ENCODE measurements at places on chromosomes 2 and 18. TPM values are rescaled to one million over a fixed set of nuclear protein-coding genes. Genes with fewer than 3 reads are reported as not detected.
A peak's percentile ranks its signal among the peaks of the same experiment; 100 is the strongest.

DNA sequence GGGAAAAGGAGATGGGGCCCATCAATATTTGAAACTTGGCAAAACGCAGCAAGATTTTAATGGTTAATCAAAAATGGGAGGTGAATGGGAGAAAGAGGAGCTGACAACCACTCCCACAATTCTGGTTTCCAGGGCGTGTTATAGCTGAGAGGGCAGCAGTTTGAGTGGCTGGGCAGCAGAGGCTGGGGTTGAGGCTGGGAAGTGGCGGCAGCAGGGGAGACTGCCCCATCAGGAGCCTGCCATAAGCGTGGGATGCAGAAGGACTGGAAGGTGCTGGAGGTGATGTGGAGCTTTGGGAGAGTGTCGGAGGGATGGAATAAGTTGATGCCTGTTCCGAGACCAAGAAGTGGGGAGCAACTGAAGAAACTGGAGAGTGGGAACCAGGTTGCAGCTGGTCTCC is 48.9 kb upstream of the SH3RF3 start:
- peak; percentile 34 for DNase-seq
- H3K4me1 ChIP-seq = no peaks in the 10 kb centered on the region
- H3K27me3 ChIP-seq = no peaks in the 10 kb centered on the region
- H3K27ac ChIP-seq = no peak overlapping the region
- H3K36me3 ChIP-seq = no peaks in the 10 kb centered on the region
- H3K4me3 ChIP-seq = no peak overlapping the region

DNA sequence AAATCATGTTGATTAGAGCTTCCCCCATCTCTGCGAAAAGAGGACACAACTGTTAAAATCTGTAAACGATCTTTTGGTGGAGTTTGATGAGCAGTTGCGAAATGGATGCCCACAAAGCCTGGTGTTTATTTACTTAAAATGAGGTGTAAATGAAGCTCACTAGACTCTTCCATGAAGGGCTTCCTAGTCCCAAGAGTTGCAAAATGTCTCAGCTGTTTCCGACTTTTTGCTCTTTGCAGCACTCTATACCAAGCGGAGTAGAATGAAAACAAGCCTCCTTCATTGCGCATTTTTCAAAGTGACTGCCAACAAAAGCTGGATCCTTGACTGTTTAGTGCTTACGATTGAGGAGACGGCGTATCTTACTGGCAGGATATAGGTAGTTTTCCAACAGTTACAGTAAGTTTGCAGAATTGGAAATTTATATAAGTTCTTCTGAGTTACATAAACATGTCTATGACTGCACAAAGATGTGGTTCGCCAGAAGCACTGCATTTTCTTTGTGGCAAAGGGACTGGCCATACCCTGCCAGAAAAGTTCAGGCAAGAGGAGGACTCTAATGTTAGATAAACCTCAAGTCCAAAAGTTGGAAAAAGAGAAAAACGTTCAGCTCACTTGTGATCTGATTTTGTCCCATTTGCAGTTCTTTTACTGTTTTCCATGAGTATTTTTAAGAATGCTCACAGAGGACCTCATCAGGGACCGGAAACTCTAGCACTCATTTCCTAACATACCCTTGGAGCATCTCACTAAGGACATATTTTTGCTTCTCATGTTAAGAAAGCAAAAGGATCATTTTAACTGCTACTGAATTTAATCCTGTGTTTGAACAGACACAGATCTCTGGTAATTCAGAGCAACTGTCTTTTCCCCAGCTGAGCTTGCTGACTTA is 42.7 kb downstream of the COLEC12 start:
- H3K4me3 ChIP-seq = peak overlapping the region; percentile 11
- DNase-seq = no peak
- H3K27me3 ChIP-seq = no peaks in the 10 kb centered on the region
- H3K4me1 ChIP-seq = peaks cover 21% of the 10 kb centered on the region

GRCh38 chr2:165621086-165621560 is 151.6 kb downstream of the CSRNP3 start:
- no peak overlapping the region for H3K4me3 ChIP-seq
- H3K4me1 ChIP-seq = no peaks in the 10 kb centered on the region
- no peaks in the 10 kb centered on the region for H3K27me3 ChIP-seq

DNA sequence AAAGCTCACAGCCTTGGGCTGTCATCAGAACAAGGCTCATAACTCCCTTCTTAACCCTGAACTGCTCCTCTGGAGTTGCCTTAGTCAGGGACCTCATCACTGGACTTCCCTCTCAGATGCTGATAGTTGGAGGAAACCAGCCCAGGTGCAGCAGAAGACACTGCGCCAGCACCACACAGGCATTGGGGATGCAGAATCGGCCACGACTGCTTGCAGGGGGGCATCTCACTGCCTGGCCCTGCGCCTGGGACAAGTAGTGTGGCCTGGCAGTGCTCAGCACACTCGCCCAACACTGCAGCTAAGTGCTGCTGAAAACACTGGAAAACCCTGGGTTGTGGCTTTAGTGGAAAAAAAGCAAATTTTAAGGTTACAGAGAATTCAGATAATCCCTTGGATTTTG is 68.7 kb downstream of the NCK2 start:
- no peak overlapping the region for H3K27ac ChIP-seq
- peaks cover 10% of the 10 kb centered on the region for H3K36me3 ChIP-seq
- DNase-seq = no peak
- H3K4me3 ChIP-seq = no peak overlapping the region

DNA sequence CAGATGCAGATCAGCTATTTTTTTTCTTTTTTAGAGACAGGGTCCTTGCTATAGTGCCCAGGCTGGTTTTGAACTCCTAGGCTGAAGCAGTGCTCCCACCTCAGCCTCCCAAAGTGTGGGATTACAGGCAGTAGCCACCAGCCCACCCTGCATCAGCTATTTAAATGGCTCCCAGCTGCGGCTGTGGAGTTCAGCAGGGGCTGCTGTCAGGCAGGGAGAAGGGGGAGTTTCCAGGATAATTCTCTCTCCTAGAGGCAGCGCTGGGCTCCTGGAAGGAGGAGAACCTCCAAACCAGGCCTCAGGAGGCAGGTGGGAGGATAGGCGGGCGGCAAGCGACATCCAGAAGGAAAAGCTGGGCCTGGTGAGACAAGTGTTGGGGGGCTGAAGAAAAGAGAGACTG is 65.7 kb downstream of the ACTR2 start:
- no peak for DNase-seq
- no peaks in the 10 kb centered on the region for H3K27me3 ChIP-seq
- no peaks in the 10 kb centered on the region for H3K4me1 ChIP-seq
- no peak overlapping the region for H3K27ac ChIP-seq
- no peaks in the 10 kb centered on the region for H3K36me3 ChIP-seq

C2orf66 gene
- not detected for total RNA-seq

PPP1R7 gene
- 57.5 TPM for total RNA-seq

ESPNL gene
- total RNA-seq = 0.26 TPM
